ENCODE measurements at places on chromosomes 6 and 20.

DNA sequence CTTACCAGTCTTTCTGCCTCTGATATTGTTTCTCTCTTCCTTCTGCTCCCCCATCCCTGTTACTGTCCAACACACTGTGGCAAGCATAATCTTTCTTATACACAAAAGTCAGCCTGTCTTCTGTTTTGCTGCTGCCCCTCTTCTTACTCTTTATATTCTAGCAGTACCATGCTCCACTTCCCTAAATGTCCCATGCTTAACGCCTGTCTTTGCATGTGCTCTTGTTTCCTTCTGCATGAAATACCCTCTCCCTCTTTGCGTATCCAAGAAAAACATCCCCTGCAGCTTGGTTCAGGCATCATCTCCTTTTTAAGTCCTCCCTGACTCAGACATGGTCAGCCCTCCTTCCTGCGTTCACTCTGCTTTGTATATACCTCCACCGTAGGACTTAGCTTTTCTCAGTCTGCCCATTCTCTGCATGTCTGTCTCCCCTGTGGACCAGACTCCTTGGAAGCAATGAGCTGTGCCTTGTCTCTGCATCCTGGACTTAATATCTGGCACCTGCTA, 103.9 kb downstream of the CTNNBL1 start:
- no peak for DNase-seq

DNA sequence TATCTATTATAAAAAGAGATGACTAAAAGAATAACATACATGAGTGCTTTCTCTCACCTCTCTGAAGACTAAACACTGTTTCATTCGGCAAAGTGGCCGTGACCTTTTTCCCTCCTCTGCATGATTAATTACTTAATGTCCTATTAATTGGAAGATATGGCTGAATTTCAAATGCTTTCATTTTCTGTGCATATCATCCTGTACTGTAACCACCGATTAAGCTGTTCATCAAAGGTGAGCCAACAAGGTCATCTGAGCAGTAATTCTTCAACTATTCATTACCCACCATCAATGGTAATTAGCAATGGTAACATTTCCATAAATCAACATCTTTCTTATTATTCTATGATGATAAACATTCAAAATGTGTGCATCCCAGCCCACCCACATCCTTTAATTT, 125.2 kb downstream of the PTPRK start:
- no peak for DNase-seq

GRCh38 chr20:20637998-20638725, 74.3 kb downstream of the RALGAPA2 start:
- DNase-seq: no peak

GRCh38 chr6:33718713-33719112, 7.2 kb upstream of the UQCC2 start:
- DNase-seq: no peak

- DNase-seq: no peak
Observed at GRCh38 chr6:110101885-110102284, 77.6 kb downstream of the WASF1 start.

- DNase-seq: no peak
Observed at GRCh38 chr6:130065609-130066156, 47.3 kb downstream of the L3MBTL3 start.

DNA sequence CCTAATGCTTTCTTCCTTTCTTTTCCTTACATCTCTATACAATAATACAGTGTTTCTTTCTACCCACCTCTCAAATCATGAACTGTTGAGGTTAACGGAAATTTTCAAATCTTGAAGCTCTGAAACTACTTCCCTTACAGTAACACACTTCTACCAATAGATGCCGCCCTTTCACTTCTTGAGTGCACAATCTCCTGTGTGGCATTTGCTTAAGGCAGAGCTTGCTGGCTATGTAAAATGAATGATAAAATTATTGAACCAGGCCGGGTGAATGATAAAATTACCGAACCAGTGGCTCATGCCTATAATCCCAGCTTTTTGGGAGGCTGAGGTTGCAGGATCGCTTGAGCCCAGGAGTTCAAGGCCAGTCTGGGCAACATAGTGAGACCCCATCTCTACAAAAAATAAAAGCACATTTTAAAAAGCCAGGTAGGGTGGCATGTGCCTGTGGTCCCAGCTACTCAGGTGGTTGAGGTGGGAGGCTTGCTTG, 56.8 kb downstream of the KCNS1 start:
- DNase-seq: peak; percentile 63

DNA sequence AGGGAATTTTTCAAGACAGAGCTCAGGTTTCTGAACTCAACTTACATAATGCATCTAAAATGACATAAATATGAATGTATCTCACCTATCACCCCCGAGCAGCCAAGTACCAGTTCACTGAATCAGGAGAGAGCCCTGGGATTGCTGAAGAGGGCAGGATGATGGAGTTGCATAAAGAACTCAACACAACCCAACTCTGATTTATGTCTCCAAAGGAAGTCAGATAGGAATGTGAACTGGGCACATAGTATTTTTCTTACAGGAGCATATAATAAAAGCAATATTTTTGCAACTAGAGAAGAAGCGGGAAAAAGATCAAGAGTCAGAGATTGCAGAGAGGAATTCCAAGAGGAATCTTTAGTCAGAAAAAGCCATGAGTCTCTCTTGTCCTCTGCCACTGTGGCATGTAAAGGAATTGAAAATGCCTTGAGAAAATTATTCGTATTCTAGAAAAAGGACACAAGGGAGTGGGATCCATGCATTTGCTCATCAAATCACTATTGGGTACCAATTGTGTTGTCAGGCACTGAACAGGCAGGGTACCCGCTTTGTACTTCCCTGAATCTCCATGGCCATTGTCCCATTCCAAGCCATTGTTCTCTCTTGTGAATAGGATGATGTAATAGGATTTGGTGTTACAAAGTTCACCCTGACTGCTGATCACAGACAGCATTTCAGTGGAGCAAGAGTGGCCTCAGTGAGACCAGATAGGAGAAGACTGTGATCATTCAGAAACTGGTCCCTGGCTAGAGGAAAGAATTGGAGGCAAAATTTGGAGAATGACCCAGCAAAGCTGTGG, 16.3 kb downstream of the RIN2 start:
- no peak for DNase-seq

GRCh38 chr6:116545651-116546050, at the start of gene TRAPPC3L:
TSS of gene TRAPPC3L (minus strand) at chr6:116545684. CDS start at chr6:116545514, 170 bp downstream.
- no peak for DNase-seq

- no peak for DNase-seq
Observed at GRCh38 chr20:35303382-35303734, 11.1 kb upstream of the FAM83C start.

DNA sequence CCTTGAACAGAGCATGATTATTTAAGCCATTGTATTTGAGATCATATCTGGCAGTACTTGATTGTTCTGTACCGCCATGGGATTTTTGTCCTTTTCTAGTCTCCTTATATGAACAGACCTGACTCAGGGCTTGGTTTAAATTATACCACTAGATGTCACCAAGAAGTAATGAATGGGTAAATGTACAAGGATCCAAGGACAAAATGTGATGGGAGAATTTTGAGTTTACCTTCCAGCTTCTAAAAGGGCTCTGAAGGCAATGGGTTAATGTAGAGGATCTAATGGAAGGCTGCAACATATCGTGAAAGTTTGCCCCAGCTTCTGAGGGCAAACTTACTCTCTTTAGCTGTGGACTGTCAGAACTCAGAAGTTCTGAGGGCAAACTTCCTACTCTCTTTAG, 12.0 kb downstream of the RNF8 start:
- DNase-seq: no peak

DNA sequence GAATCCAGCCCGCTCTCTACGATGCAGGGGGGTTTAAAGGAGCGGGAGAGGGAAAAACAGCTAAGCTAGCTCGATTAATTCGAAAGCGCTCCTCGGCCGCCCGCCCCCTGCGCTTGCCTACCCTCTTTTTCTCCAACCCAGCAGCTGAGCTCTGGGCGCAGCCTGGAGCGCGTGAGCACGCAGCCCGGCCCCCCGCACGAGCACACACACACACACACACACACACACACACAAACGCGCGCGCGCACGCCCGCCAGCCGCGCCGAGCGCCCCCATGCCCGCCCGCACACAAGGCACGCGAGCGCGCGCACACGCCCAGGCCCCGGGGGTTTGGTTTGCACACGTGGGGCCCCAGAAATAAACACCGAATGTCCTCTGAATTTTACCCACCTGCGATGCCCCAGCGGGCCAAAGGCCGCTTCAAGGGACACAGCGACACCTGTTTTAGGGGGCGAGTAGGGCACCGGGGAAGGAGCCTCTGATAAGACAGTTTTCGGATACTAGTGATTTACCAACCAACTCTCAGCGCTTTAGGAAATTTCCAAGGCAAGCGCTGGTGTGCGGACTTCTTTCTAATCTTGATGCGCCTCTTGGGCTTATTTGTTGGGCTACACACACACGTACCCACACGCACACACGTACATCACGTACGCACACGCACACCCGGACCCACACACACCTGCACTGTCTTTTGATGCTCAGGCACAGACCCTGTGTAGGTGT, 802 bp upstream of the NRN1 start:
- no peak for DNase-seq

- no peak for DNase-seq
Observed at GRCh38 chr6:166351715-166352285, 9.5 kb upstream of the SFT2D1 start.

GRCh38 chr20:13922241-13922640, 68.2 kb downstream of the SEL1L2 start:
- no peak for DNase-seq

DNA sequence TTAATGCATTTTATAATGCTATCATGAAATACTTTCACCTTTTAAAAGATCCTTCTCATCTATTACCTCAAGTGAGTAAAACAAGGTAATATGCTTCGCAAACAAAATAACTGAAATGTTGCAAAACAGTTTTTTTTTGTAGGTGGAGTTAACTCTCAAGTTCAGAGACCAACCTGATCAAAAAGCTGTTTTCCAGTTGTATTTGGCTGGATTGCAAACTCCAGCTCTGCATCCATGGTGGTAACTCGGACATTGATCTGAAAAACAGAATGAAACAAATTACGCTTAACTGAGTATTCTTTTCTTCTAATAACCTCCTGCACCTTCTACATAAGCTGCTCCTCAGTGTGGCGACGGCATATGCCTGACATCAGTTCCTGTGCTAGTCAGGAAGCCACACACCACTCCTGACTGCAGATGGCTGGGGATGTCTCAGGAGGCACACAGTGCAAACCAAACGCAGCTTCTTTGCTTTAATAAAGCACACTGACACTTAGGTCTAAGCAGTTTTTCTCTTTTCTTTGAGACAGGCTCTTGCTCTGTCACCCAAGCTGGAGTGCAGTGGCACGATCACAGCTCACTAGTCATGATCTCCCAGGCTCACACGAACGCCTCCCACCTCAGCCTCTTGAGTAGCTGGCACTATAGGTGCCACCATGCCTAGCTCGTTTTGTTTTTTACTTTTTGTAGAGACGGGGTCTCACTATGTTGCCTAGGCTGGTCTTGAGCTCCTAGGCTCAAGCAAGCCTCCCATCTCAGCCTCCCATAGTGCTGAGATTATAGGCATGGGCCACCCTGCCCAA, 29.9 kb downstream of the EZR start:
- no peak for DNase-seq

DNA sequence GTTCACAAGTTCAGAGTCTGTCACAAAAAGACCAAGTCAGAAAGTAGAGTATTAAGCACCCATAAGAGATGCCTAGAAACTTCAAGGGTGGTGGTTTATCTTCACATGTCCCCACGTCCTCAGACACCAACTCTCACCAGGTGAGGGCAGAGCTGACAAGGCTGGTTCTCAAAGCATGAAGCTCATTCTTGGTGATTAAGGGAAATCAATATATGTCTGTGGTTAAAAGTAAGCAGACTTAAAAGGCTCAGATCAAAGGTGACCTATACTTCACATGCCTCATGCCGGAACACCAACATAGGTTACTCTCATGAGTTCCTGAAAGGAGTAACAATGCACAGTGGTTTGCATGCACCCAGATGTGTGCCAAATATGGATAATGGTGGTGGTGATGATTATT, 27.0 kb downstream of the IL17A start:
- no peak for DNase-seq

DNA sequence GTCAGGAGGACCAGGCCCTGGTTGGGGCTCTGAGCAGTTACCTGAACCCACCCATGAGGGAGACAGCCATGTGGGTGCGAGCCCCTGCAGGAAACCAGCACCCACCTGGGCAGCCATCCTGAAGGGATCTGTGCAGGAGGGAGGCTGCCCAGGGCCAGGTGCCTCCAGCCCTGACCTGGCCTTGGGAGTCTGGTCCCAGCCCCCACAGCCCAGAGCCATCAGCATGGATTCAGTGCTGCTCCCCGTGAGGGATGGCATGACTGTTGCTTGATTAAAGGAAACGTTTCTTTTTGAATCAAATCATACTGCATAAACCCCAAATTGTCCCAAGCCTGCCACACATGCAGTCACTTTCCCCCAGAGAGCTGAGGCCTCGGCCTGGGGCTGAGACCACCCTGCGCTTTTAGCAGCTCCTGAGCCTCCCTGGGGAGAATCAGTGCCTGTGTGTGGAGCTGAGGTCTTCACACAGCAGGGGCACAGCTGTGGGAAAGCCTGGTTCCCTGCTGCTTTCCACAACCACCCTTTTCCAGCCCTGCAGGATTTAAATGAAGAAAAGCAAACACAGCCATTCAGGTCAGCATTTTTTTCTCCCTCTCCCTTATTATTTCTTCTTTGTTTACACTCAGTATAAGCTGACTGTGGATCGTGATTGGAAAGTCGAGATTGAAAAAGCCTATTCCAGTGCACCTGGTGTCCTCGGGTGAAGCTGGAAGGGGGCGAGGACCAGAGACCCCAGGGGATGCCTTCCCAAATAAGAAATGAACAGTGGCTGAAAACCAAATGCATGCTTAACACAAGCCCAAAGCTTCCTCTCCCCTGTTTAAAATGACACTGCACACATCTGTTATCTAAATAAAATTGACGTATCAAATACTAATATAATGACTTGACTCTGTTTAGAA, 283.9 kb downstream of the SMOC2 start:
- no peak for DNase-seq

- no peak for DNase-seq
Observed at GRCh38 chr20:42493001-42493400, 696.7 kb downstream of the PTPRT start.

- no peak for DNase-seq
Observed at GRCh38 chr6:45003387-45003786, 324.7 kb upstream of the RUNX2 start.

- DNase-seq: no peak
Observed at GRCh38 chr6:41061196-41061726, 8.3 kb downstream of the APOBEC2 start.

- DNase-seq: no peak
Observed at GRCh38 chr20:49104365-49104648, 58.2 kb downstream of the CSE1L start.
